ENCODE measurements at places on chromosomes 2 and 18. TPM values are rescaled to one million over a fixed set of nuclear protein-coding genes. Genes with fewer than 3 reads are reported as not detected.
A peak's percentile ranks its signal among the peaks of the same experiment; 100 is the strongest.

- H3K27ac ChIP-seq = no peak overlapping the region
- no peaks in the 10 kb centered on the region for H3K36me3 ChIP-seq
- H3K27me3 ChIP-seq = no peaks in the 10 kb centered on the region
Measured at GRCh38 chr2:224875841-224876240, 159.7 kb upstream of the CCDC195 start.

GRCh38 chr18:61995618-61996017 lies 102.8 kb upstream of the RNF152 start:
- H3K27me3 ChIP-seq = no peaks in the 10 kb centered on the region
- no peak overlapping the region for H3K27ac ChIP-seq
- DNase-seq = no peak

SEMA4F gene
- total RNA-seq = 27.6 TPM

VWA3B gene
- total RNA-seq = 0.27 TPM

DNA sequence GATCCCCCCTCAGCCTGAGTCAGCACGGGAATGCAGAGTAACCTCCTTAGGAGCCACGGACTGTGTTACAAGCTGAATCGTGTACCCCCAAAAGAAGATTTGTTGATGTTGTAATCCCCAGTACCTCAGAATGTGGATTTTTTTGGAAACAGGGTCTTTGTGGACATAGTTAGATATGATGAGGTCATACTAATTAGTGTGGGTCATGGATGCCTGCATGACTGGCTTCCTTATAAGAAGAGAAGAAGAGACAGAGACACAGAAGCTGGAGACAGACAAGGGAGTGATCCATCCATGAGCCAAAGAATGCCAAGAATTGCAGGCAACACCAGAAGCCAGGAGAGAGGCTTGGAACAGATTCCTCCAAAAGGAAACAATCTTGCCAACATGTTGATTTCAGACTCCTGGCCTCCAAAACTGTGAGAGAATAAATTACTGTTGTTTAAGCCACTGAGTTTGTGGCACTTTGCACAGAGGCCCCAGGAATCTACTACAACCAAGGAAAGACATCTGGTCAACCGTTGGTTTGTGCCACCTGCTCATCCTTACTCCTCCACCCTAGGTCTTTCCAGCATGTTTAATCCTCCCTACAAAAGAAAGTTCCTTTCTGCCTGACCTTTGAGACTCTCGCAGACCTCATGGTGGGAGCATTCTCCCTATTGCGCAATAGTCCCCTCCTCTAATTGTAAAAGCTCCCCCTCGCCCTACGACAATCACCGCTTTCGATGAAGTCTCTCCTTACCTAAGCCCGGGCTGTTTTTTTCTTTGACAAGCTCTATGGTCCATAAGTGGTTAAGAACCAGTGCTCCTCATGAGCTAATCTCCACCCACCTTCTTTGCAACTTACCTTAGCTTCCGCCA lies 91.6 kb downstream of the DNER start:
- H3K36me3 ChIP-seq = no peaks in the 10 kb centered on the region
- H3K27ac ChIP-seq = no peak overlapping the region
- no peaks in the 10 kb centered on the region for H3K4me1 ChIP-seq

- peaks cover 5% of the 10 kb centered on the region for H3K4me1 ChIP-seq
- no peaks in the 10 kb centered on the region for H3K27me3 ChIP-seq
- H3K4me3 ChIP-seq = peak within 1 kb of the TSS; percentile 85
- no peak for DNase-seq
Measured at GRCh38 chr2:176128982-176129796, at the start of gene HOXD8. HOXD8 (plus strand) TSS chr2:176129705; CDS start chr2:176130367, 662 bp downstream.

EEF1B2 gene
- total RNA-seq = 215 TPM

SP9 gene
- not detected for total RNA-seq

DNA sequence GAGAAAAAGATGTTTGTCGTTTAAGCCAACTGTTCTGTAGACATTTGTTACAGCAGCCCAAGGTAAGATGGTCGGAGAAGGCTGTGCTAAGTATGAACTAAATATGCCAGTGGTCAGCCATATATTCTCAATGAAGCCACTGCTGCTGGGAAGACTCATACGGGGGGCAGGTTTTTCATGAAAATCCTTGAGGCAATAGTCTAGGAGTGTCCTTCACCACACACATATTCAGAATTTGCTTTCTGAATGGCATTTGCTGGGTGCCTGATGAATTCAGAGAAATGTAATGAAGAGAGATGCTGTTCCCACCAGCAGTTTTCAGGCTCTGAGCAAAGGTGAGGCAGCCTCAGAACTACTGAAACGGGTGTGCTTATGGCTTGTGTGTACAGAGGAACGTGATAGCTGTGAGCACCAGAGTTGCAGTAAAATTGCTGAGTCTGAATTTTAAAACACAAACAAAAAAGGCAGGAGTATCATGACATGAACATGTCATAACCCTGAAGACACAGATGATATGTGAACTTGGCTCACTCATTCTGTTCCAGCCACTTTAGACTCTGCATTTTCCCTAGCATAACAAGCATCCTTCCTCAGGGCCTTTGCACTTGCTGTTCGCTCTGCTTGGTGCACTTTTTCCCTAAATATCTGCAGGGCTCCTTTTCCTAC lies 21.3 kb upstream of the TCF4 start:
- no peaks in the 10 kb centered on the region for H3K4me1 ChIP-seq
- no peaks in the 10 kb centered on the region for H3K27me3 ChIP-seq
- H3K4me3 ChIP-seq = no peak overlapping the region
- no peaks in the 10 kb centered on the region for H3K36me3 ChIP-seq

GRCh38 chr18:9334973-9335696 lies 562 bp downstream of the TWSG1 start:
- H3K4me1 ChIP-seq = peaks cover 23% of the 10 kb centered on the region
- H3K4me3 ChIP-seq = peak overlapping the region; percentile 99
- no peaks in the 10 kb centered on the region for H3K27me3 ChIP-seq
- peak overlapping the region; percentile 83 for H3K27ac ChIP-seq

BOK gene
- 27.5 TPM for total RNA-seq

DNA sequence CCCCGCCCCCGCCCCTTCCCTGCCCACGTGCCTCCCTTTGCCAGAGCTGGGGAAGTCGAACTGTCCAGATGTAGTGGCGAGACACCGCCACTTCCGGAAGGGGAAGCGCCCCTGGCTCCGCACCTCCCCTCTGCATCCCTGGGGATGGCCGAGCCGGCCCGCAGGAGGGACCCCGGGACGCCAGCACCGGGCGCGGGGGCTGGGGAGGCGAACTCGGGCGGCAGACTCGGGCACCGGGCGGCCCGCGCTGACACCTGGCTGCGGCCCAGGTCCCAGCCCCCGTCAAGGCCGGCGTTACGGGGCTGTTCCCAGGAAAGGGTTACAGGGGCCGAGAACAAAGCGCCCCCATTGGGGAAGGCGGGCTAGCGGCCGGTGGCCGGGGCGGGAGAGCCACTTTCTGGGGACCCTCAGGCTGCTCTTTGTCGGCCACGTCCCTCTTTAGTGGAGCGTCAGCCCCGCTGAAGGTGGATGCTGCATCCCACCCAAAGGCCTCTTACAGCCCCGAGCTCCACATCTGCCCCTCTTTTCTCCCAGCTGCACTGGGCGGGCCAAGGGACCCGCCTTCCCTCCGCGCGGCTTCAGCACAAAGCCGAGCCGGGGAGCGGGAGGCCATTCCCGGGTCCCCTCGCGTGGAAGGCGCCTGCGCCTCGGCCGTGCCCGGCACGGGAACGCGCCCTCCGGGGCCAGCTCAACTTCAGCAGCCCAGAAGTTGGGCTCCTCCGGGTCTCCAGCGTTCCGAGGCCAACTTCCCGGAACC lies 1.3 kb downstream of the SDC1 start:
- peak overlapping the region; percentile 81 for H3K4me3 ChIP-seq
- no peaks in the 10 kb centered on the region for H3K27me3 ChIP-seq
- DNase-seq = no peak
- no peaks in the 10 kb centered on the region for H3K4me1 ChIP-seq
- no peak overlapping the region for H3K27ac ChIP-seq
- no peaks in the 10 kb centered on the region for H3K36me3 ChIP-seq

- no peak overlapping the region for H3K27ac ChIP-seq
- H3K4me1 ChIP-seq = no peaks in the 10 kb centered on the region
- H3K27me3 ChIP-seq = no peaks in the 10 kb centered on the region
- DNase-seq = no peak
- H3K4me3 ChIP-seq = no peak overlapping the region
- H3K36me3 ChIP-seq = no peaks in the 10 kb centered on the region
Measured at GRCh38 chr2:70397186-70397585, 95.3 kb upstream of the FAM136A start.

DYSF gene
- total RNA-seq = 13.0 TPM

DNA sequence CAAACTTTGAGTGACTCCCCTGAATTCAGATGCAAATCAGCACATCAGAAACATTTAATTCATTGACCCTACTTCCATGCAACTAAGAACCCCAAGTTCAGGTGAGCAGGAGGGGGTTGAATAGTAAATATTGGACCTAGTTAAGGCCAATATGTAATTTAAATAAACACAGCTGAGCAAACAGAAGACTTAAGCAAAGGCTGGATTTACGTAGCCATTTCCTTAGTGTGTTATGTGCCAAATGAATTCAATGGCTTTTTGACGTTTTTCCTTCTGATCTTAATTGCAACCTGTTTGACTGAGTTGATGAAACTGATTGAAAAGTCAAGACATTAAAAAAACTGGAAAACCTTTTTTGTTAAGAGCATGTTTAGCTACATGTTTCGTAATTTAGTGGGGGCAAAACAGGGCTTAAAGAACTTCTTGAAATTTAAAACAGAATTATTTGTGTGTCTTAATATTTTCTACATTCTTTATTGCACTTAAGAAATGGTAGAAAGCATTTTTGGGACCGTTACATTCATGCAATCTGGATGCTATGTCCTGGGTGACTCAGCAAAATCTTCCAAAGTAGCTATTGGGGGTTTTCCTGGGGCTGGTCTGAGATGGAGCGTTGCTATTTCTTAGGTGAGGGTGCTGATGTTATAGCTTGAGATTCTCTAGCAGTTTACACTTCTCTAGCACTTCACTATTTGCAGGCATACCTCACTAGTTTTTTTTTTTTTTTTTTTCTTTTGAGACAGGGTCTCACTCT lies 25.5 kb upstream of the KCNE4 start:
- no peaks in the 10 kb centered on the region for H3K27me3 ChIP-seq
- no peak overlapping the region for H3K4me3 ChIP-seq
- H3K27ac ChIP-seq = no peak overlapping the region
- H3K36me3 ChIP-seq = no peaks in the 10 kb centered on the region

DNA sequence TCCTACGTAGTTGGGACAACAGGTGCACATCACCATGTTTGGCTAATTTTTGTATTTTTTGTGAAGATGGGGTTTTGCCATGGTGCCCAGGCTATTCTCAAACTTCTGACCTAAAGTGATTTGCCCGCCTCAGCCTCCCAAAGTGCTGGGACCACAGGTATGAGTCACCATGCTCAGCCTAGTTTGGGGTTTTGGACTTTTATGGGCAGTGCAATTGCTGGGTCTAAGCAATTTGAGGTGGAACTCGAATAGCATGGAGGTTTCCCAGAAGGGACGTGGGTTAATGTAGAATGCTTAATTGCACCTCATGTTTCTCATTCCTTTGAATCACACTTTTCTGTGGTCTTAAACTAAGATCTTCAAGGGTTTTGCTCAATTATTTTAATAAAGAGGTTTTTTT lies 102.3 kb upstream of the EPHA4 start:
- H3K27ac ChIP-seq = no peak overlapping the region
- DNase-seq = no peak
- no peaks in the 10 kb centered on the region for H3K4me1 ChIP-seq
- no peaks in the 10 kb centered on the region for H3K27me3 ChIP-seq
- no peaks in the 10 kb centered on the region for H3K36me3 ChIP-seq
- no peak overlapping the region for H3K4me3 ChIP-seq

DNA sequence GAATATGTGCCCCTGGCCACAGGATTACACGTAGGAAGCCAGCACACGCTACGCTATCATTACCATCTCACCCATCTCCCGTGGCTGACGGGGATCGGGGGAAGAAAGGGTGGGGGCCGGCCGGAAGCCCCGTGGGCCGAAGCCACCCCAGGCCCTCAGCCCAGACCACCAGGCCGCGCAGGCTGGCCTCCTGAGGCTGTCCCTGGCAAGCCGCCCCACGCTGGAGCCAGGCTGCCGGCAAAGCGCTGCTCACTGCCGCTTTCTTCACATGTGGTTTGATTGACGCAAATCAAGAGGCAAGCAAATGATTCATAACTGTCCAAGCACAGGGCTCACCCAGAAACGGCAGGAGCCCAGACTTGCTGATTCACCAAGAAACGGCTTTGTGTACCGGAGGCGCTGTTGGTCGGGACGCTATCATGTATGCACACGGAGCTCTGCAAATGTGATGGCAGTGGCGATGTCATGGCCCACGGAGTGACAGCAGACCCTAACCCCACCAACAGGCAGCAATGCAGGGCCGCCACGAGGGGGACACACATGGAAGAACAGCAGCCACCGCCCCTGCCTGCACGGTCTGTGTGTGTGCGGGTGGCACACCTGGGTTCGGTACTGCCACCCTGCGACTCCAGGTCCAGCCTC lies 125.7 kb downstream of the HDAC4 start:
- peak; percentile 64 for DNase-seq
- H3K27me3 ChIP-seq = no peaks in the 10 kb centered on the region
- H3K4me3 ChIP-seq = peak overlapping the region; percentile 61
- H3K27ac ChIP-seq = peak overlapping the region; percentile 50
- peaks cover 21% of the 10 kb centered on the region for H3K4me1 ChIP-seq

LHCGR gene
- total RNA-seq = not detected

All from thoracic aorta (tissue), 2 donors.